ENCODE measurements at places on chromosomes 3 and 15.

DNA sequence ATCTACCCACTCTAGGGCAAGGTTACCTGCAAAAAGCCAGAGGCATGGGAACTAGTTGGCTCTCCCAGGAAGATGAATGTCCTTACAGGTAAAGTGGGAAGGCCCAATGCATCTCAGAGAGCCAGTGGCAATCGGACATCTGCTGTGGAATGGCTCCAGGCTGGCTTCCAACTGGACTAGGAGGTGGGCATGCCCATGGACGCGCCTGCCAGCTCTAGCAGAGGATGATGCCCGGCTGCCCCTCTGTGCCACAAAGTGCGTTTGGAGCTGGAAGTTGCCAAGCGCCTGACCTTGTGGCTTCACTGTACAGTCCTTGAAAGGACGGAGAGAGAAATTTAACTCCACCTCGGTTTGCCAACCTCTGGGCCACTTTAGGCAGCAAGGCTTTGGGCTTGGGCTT, 84.4 kb downstream of the NR2F2 start:
- DNase-seq = no peak

DNA sequence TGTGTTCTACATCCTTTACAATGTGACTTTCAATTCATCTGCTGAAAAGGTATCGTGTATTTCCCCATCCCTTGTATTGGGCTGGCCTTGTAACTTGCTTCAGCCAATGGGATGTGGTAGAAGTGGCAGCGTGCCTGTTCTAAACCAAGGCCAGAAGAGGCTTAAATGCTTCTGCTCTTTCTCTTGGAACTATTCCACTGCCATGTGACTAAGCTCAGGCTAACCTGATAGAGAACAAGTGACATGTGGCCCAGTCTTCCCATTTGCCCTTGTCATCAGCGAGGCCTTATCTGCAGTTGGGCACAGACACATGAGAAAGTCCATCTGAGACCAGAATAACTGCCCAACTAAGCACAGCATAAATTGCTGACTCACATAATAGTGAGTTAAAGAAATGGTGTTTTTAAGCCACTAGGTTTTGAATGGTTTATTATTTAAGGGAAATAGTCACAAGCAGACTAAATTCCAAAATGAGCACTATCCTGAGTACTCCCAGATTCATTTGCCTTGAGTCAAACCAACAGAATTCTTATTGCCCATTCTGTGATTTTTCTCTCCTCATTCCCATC, 230.2 kb downstream of the CPNE4 start:
- DNase-seq = no peak

DNA sequence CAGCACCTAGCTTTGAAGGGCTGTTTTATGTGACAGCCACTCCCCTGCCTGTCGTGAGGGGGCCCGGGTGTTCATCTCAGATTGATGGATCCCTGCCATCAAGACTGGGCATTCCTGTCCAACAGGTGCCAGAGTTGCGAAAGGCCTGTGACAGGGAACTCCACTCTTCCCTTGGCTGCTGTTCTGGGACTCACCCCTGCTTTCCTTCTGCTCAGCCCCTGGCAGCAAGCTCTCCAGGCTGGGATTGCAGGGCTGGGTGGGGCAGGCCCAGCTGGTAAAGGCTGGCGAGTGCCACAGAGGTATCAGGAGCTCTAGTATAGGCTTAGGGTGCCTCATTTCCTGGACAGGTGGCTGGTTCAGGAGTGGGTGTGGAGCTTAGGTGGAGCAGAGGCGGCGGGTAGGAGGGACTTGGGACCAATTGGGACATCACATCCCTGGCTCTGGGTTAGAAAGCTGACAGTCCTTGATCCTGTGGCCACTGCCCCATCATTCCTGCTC, at the start of gene PLA2G4B:
PLA2G4B (plus strand) TSS at position 448 of the 498 bp plus-strand sequence. CDS start 67 bp downstream, outside the sequence.
- no peak for DNase-seq

- DNase-seq = no peak
These were observed 7.6 kb downstream of the NR1D2 start for GRCh38 chr3:23952646-23953045.

- DNase-seq = no peak
These were observed 35.6 kb upstream of the NDUFB4 start for GRCh38 chr3:120560304-120561250.

DNA sequence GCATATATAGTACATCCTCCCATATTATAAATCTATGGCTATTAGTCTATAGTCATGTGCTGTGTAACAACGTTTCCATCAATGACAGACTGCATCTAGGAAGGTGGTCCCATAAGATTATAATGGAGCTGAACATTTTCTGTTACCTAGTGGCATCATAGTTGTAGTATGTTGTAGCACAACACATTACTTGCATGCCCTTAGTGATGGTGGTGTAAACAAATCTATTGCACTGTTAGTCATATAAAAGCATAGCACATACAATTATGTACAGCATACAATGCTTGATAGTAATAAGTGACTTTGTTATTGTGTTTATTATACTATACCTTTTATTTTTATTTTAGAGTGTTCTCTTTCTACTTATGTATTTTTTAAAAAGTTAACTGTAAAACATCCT, 37.4 kb upstream of the TNFSF10 start:
- no peak for DNase-seq

DNA sequence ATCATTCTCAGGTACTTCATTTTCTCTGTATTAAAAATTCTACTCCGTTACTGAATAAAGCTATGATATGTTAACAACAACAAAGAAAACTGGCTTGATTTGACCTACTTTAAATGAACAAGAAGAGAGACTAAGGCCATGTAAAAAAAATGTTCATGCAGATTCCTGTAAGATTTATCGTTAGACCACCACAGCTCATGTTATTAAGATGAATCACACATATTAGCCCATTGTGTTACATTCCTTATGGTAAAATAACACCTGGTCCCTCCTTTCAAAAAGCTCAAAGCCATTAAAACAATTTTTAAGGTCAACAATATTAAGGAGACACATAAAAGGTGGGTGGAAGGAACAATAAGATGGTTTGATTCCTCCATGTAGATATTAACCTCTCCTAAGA, 6.3 kb downstream of the THOC7 start:
- DNase-seq = no peak

DNA sequence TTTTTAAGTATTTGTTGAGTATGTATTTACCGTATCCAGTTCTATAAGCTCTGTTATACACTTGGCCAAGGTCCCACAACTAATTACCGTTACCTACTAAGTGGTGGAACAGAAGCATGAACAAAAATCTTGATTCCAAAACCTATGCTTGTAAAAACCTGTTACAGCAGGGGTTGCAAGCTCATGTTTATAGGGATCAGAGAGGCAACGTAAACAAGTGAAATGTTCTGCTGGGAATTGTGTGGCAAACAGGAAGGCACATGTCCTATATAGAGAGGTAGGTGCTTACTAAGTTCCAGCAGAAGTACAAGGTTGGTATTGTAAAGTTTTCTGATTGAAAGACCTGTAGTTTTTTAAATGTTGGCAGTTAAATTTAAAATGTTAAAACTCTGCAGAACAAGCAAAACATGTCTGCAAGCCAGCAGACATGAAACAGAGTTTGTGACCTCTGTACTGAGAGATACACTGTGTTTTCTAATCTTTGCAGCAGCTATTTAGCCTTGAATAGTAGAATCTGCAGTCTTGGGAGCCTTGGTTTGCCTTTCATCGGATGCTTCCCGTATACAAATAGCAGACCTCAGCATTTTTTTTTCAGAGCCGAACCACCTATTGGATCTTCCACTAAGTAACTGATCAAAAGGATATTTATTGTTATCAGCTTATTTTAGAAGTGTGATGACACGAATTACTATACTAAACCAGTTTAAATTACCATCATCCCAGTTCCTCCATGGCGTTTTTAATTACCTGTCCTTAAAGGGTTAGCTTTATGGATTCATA, 11.4 kb downstream of the IREB2 start:
- no peak for DNase-seq

DNA sequence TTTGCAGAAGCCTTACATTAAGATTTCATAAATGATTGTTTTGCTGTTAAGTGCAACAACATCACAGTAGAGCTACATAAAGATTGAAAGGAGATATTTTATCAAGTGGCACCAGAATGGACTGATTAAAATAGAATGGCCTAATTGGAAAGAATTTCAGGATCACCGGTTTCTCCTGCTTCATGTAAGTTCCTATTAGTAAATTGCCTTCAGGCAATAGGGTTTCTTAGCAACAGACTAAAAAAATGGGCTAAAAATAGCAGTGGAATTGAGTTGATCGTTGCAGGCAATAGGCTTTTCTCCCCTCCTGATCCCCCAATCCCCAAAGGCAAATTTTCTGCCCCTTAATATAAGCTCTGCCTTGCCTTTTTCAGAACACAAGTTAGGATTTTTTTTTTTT, 917 bp downstream of the LNP1 start:
- no peak for DNase-seq

All from hippocampal formation (tissue), 2 donors.